Stimulated activated CD8-positive, alpha-beta memory T cell treated with anti-CD3 and anti-CD28 coated beads, Interleukin-2, amount 100 ng/mL, for 1 hour (primary cell): ENCODE measurements at places on chromosomes 12 and 14.

DNA sequence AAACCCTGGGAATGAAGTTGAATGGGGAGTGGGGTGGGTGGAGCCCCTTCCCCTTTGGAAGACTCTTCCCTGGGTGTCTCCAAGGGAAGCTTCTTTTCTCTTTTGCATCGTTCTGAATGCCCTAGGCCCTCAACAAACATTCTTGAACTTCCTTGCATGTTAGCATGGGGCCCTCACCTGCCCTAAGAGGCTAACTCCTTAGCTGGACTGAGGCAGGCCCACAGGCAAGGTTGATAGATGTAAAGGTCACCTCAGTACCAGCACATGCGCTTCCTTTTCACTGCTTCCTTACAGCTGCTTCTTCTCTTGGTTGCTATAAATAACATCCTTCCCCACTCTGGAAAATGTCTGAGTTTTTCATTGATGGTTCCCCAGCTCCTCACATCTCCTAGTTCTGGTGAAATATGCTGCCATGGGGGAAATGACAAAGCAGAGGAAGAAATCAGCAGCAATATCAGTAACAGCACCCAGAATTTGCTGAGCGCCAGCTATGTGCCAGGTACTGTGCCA lies 160.6 kb upstream of the FRMD6 start:
- DNase-seq: no peak

DNA sequence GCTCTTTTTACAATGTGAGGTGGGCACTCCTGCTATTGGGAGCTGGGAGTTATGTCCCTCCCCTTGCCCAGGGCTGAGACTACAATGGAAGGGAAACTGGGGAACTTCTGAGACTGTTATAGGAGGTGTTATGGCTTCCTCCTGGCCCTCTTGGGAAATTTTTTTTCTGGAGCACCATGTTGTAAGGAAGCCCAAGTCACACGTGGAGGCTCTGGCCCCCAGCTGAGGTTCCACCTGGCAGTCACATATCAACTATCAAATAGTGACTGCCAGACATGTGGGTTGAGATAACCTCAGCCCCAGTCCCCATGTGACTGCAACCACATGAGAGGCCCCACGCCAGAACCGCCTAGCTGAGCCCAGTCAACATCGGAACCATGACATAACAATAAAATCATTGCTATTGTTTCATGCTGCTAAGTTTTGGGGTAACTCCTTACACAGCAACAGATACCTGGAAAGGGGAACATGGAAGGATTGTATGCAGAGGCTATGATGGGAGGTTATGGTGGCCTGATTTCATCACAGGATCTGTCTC lies 99.4 kb upstream of the NCOR2 start:
- DNase-seq: no peak

- no peak for DNase-seq
Observed at GRCh38 chr14:93369713-93370266, 22.8 kb downstream of the COX8C start.

DNA sequence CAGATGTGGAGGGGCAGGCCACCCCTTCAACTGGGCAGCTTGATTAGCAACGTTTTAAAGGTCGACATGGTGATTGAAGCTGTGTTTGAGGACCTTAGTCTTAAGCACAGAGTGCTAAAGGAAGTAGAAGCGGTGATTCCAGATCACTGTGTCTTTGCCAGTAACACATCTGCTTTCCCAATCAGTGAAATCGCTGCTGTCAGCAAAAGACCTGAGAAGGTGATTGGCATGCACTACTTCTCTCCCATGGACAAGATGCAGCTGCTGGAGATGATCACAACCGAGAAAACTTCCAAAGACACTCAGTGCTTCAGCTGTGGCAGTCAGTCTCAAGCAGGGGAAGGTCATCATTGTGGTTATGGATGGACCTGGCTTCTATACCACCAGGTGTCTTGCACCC lies 23.9 kb upstream of the AICDA start:
- no peak for DNase-seq

DNA sequence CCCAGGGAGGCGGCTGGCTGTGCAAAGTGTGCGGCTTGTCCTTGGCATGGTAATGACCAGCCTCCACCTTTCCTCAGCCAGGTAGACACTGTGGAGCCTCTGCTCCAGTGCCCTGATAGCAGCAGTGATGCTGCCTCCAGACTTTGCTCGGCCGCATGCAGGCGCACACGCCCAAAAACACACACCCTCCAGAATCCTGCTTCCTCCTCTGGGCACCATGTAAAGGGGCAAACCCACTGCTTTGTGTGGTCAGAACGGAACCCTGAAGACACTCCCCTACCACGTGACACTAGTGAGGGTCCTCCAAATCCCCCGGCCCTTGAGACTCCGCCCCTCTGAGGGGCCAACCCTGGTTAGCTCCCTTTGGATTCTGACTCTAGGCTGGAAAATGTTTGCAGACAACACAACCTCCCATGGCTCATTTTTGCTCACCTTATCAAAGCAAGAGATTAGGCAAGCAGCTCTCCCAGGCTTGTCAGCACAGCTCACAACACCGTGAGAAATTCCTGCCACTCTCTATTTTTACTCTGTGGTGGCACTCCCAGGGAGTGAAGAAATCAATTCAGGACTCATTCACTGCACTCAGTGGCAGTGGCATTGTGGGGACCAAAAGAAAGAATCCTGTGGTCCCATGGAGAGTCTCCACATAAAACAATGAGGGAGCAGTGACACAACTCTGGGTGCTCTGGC lies 4.5 kb downstream of the KRT77 start:
- no peak for DNase-seq

DNA sequence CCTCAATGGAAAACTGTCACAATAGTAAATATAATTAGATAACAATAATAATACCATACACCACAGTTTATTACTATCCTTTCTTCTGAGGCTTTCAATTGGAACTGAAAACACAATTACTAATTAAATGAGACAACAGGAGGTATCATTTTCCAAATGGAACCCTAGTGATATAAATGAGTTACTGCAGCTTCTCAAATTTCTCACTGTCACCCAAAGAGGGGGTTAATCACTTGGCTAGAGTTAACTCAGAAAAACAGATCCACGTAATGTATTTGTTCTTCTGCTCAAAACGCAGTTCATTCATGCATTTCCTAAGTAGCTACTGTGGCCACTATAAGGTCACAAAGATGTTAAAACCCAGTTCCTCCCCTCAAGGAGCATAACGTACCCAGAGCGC lies 120.9 kb upstream of the FOXN3 start:
- DNase-seq: no peak

DNA sequence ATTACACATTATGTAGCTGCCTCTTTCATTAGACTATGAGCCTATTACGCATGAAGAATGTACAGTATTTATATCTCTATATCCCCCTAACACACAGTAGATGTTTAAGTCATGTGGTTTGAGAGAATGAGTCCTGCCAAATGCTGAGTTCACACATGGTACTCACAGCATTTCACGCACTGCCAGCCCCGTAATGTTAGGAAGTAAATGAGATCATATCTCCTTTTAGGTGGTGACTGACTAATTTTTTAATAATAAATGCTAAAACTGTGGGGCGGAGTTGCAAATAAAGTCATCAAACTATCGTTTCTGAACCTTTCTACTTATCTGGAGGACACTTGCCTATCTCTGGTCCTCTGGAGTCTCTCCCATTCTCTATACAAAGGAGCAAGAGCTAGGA lies 343.8 kb downstream of the ADAMTS20 start:
- no peak for DNase-seq

DNA sequence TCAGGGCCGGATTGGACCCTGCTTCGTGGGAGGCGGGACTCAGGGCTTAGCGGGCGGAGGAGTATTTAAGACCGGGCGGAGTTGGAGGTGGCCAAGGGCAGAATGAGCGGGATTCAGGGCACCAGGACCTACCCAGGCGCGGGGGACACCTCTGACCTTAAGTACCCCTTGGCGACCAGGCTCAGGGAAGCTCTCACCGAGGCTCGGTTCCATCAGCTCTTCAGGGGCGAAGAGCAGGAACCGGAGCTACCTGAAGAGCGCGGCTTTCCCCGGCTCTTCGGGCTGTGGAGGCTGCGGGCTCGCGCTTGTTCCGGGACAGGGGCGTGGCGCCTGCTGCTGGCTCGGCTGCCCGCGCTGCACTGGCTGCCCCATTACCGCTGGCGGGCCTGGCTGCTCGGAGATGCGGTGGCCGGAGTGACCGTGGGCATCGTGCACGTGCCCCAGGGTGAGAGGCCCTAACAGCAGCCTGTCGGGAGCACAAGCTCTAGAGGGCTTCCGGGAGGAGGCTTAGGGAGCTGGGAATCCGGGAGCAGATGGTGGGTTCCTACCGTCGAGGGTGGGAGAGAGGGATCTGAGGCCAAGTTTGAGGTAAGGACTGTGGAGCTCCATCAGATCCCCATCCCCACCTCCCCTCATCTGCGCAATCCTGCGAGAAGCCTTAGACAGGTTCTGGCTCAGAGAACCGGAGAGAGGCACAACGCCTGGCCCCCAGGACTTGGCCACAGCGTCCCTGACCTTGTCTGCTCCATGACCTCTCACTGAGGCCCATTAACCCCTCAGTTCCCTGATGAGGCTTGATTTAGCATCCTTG lies 8.4 kb downstream of the ARHGEF25 start:
- DNase-seq: no peak

DNA sequence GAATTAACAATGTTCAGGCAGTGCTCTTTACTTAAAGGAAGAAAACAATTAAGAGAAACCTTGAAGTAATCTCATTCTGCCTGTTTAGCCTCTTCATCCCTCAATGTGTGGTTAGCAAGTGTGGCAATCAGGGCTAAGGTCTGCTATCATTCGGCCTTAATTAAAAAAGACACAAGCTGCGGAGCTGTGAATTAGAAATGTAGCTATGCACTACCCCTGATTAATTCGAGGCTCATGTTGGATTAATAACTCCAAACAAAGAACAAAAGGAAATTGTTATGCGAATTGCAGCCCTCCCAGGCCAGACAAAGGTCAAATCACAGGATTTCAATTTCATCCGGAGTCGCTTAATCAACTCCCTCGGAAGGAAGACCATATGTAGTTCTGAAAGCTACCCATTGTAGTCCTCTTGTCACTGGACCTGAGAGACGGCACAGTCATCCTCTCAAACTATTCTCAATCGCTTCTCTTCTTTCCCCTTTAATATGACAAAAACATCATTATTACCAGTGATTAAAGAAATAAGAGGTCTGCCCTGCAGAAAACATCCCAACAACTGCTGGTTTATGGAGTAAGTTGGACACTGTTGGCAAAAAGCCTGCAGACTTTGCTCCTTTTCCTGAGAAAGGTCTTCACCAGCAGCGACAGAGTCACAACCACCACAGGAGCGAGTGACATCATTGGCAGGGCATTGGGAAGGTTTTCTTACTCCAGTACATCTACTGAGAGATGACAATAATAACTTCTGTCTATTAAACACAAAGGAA lies 71.1 kb upstream of the SOX5 start:
- no peak for DNase-seq

- no peak for DNase-seq
Observed at GRCh38 chr12:58247633-58248032, 306.3 kb downstream of the ATP23 start.

- DNase-seq: no peak
Observed at GRCh38 chr14:68547305-68548193, 245.3 kb downstream of the ZFP36L1 start.

GRCh38 chr12:33529810-33530209 lies 90.2 kb upstream of the SYT10 start:
- DNase-seq: no peak

DNA sequence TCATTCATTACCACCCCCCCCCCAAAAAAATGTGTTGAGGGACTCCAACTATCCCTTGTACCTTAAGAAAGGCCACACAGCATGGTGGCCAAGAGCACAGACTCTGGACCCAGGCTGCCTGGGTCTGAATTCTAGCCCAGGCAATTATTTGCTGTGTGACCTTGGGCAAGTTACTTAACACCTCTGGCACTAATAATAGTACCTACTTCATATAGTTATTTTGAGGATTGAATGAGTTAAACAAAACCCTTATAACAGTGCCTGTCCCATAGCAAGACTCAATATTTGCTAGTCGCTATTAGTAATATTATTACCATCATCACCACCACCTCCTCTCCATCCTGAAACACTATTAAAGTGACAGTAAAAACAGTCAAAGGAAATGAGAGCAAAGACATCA lies 37.2 kb downstream of the NT5DC3 start:
- DNase-seq: no peak

DNA sequence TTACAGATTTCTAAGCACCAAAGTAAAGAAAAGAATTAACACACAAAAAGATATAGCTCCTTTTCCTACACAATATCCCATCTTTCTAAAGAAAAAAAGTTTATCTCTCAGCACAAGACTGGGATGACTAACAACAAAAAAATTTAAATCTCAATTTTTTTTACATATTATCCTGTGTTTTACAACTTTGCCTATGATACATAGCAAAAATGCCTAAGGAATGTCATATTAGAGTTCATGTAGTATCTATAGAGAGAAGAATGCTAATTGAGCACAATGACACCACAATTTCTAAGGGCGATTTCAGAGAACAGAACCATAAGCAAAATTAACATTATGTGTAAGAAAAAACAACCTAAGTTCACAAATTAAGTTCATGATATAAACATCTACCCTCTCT lies 16.3 kb downstream of the C2CD5 start:
- no peak for DNase-seq

DNA sequence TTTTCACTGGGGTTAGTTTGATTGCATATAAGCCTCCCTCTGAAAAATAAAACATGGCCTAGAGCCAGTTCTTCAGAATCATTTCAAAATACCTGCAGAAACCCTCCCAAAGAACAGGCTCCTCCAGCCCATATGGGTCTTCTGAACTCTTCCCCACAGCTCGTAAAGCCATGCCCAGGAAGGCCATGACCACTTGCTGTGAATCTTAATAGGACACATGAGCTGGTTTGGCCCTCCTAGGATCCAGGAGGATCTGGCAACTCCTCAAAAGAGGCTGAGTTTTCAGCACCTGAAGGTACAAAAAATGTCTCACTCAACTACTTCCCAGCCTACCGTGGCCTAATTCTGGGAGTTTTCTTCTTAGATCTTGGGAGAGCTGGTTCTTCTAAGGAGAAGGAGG lies 2.4 kb downstream of the MYBPC1 start:
- DNase-seq: no peak

DNA sequence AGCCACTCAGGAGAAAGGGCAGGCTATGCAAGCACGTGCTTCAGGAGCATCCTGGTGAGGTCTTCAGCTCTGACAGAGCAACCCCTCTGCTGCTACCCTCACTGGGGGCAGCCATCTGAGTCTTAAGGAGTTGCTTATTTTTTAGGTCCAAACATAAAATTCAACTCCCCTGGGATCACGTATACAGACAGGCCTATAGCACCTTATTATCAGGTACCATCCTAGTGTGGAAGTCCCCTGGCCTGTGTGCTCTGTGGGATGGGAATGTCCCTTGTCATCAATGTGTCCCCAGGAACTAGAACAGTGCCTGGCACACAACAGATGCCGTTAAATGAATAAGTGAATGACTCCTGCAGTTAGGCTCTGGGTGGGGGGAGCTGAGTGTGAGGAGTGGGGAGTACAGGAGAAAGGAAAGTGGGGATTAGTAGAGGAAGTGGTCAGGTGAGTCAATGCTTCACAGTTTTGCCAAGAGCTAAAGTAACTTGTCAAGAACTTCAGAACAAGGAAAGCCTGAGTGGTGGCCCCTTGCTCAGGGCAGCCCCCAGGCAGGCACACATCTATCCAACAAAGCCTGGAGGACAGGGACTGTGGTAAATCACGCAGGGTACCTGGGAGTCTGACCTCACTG lies 33.5 kb downstream of the DAD1 start:
- DNase-seq: no peak
